ENCODE measurements at places on chromosomes 5 and 9.

DNA sequence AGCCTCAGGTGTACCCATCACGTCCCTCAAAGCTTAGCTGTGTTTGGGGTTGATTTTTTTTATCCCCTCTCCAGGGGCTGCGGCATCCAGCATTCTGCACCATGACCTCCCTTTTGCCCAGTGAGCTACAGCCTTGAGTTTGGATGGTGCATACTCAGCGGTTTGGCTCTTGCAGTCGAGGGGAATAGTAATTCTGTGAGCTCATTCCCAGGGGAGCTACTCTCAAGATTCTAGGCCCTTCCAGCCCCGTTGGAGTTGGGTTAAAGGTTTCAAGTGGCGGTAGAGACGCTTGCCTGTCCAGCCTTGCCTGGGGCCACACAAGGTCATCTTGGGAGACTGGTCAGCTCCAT, 102.2 kb upstream of the SPRY4 start:
- no peak for DNase-seq

DNA sequence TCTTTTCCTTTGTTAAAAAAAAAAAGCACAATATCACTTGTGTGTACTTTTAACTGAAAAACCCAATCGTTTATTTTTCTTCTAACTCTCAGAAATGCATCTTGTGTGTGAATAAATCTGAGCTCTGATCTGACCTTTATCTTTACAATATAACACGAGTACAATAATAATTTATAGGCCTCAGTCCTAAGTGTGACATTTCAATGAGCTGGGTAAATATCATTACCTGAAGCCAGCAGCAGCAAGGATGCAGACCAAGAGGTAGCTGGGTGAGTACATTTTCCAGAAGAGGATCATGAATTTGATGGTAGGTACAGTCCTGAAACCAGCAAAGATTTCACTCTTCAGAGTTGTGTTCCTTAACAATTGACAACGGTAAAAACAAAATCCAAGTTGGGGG, 264.0 kb upstream of the KIF2A start:
- no peak for DNase-seq

DNA sequence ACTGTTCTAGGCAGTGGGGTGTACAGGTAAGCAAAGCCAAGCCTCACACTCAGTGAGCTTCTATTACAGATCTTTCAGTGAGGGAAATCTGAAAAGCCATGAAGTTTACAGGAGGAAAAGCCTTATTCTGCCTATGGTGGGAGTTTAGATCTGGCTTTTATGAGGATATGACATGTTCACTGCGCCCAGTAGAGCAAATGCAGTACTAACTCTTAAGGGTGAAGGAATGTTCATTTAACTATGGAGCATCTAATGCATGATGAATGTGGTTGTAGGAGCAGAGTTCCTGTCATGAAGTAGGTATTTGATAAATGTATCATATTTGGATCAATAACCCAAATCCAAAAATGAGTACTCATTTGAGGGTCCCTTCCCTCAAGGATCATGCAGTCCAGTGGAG, 230.2 kb upstream of the PAPPA start:
- DNase-seq = no peak

GRCh38 chr5:153592081-153592480, 101.6 kb downstream of the GRIA1 start:
- DNase-seq = no peak

GRCh38 chr9:84874022-84874421, 204.5 kb downstream of the NTRK2 start:
- no peak for DNase-seq

DNA sequence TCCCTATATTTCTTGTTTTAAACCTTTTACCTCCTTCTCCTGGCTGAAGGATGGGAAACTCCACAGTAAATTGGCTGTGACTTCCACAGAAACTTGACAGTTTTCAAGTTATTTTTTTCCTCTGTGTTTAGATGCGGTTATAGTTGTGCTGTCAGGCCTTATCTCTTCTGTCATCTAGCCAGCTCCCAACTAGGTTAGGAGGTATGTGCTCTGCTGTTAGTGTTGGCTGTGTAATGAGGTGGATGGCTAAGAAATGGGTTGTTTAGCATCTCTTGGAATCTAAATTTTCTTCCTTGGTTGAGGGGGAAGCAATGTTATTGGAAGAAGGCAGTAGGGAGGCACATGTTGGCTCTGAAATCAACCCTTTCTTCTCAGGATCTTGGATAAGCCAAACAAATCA, 149.9 kb upstream of the RUSC2 start:
- DNase-seq = no peak

GRCh38 chr5:12848709-12849108, 944.5 kb upstream of the CTNND2 start:
- DNase-seq = no peak

GRCh38 chr5:31993165-31993961, 180.8 kb downstream of the GOLPH3 start:
- DNase-seq = no peak

GRCh38 chr5:75620184-75620959, 9.1 kb downstream of the ANKDD1B start:
- DNase-seq = no peak

DNA sequence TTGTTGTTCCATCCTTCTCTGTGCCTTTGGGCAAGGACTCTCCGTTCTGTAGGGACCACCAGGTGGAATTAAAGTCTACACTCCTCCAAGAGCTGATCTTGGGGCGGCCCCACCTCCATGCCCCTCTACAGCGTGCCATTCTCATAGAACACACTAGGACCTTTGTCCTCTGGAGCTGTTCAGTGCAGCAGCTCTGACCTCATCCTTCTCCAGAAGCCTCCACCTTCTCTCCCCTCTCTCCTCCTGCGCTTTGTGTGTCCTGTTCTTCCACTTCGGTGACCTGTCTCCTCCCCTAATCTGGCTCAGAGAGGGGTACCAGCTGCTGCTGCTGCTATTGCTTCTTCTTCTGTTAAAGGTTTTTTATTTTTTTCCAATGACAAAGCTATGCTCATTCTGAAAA, 1.8 kb upstream of the MACROH2A1 start:
- no peak for DNase-seq
